ENCODE measurements at places on chromosomes 2 and 18. TPM values are rescaled to one million over a fixed set of nuclear protein-coding genes. Genes with fewer than 3 reads are reported as not detected.

GRCh38 chr2:17506736-17507616 lies 11.3 kb downstream of the RAD51AP2 start:
- no peak for DNase-seq

DNA sequence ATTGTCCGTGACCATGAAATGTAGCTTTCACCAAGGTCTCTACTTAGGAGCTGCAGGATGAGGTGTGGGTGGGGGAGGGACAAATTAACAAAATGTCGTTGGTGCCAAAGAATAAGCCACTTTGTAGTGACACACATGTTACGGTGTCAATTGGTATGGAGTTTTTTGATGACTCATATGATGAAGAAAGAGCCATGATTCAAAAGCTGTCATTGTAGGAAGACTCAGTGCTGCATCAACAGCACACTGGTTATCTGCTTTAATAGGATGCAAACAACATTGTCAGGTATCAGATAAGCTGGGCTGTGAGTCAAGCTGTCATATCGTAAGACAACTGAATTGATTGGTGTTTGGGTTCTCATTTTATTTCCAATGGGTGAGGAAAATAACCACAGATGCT lies 36.6 kb upstream of the BOD1L2 start:
- no peak for DNase-seq

- DNase-seq = peak; percentile 57
Observed at GRCh38 chr2:108305901-108306300, 17.2 kb downstream of the SULT1C2 start.

GRCh38 chr2:55111570-55112228 lies 61.4 kb upstream of the RTN4 start:
- DNase-seq = peak; percentile 96

DNA sequence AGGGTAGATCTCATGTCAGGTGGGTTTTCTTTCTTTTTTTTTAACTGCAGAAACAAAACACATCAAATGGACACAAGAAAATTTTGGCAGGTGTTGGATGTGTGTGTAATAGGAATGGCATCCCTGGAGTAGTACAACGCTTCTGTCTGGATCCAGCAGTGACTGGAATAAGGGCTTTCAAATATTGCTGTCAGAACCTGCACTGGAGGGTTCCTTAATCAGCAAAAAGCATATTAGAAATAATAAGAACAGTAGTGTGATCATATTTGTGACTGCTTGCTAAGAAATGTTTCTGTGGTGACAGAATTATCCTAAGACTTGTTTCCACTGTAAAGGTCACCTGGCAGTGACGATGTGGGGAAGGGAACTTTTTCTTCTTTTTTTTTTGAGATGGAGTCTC lies 30.8 kb downstream of the CREG2 start:
- DNase-seq = peak; percentile 39

DNA sequence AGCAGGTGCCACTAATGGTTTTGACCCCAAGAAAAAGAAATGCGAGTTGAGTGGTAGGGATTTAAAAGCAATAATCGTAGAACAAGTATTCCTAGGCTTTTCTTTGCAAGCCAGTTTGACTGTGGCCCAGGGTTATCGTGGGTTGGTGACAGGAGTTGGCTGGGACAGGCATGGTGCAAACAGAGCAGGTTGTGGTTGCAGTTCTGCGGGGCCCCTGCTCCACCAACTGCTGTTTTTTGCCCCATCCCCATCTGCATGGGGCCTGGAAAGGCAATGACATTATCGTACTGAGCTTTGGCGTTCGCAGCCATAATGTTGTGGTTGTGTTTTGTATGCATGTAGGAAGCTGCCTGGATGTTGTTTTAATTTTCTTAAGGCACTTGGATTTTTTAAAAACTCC lies 274.0 kb downstream of the TSN start:
- no peak for DNase-seq

DNA sequence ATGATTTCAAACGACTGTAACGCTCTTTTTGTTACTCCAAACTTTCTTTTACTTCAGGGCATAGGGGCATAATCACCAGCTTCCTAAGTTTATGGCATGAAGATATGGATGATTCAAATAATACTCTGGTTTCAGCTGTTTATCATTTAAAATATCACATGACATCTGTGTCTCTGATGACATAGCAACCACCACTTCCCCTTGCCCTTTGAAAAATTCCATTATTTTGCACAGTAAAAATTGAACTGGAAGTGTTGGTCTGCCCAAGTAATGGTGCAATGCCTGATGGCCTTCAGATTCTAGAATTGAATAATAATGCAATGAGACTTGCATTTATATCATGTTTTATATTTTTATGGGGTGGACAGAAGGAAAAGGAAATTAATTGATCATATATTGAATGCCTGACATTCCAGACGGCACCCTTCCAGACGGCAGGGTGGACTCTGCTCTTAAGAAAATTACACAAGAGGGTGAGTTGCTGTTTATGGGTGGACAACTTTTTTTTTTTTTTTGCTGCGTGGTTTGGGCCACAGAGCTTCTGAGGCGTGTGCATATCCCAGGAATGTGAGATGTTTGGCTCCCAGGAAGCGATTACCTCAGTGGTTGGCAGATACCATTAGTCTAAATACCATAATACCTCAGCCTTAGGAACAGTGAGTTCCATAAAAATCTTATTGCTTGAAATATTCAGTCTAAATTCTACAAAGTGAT lies 101.7 kb upstream of the ZNF521 start:
- DNase-seq = peak; percentile 79

DNA sequence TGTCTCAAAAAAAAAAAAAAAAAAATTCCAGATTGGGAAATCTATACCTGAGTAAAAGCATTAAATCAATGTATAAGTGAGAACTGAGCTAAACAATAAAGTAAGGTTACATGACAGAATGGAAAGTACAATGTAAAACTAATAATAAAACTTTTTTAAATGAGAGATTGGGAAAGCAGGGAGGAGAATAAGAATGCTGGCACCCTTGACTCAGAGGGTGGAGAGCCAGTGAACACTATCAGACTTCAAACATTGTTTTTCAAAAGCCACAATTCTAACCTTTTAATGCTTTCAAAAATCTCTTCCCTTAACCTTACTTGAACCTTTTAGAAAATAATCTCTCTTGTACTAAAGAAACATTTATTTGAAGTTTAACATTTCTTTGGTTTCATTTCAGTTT lies 63.5 kb downstream of the TBC1D8 start:
- no peak for DNase-seq

- DNase-seq = no peak
Observed at GRCh38 chr2:43209204-43209717, 17.1 kb downstream of the ZFP36L2 start.

The FBXO11 gene
- 27.1 TPM for total RNA-seq

The BMP10 gene
- total RNA-seq = not detected

The B4GALT6 gene
- total RNA-seq = 3.9 TPM

The TDRD15 gene
- not detected for total RNA-seq

The SETBP1 gene
- total RNA-seq = 0.28 TPM

The PLEKHA3 gene
- total RNA-seq = 5.0 TPM

The MAP3K19 gene
- total RNA-seq = not detected

The HOXD13 gene
- not detected for total RNA-seq
